Dermis microvascular lymphatic vessel endothelial cell (primary cell): ENCODE measurements at places on chromosomes 13 and 19. TPM values are rescaled to one million over a fixed set of nuclear protein-coding genes. Genes with fewer than 3 reads are reported as not detected.

FBN3 gene
- total RNA-seq = not detected in 2 replicates

DNA sequence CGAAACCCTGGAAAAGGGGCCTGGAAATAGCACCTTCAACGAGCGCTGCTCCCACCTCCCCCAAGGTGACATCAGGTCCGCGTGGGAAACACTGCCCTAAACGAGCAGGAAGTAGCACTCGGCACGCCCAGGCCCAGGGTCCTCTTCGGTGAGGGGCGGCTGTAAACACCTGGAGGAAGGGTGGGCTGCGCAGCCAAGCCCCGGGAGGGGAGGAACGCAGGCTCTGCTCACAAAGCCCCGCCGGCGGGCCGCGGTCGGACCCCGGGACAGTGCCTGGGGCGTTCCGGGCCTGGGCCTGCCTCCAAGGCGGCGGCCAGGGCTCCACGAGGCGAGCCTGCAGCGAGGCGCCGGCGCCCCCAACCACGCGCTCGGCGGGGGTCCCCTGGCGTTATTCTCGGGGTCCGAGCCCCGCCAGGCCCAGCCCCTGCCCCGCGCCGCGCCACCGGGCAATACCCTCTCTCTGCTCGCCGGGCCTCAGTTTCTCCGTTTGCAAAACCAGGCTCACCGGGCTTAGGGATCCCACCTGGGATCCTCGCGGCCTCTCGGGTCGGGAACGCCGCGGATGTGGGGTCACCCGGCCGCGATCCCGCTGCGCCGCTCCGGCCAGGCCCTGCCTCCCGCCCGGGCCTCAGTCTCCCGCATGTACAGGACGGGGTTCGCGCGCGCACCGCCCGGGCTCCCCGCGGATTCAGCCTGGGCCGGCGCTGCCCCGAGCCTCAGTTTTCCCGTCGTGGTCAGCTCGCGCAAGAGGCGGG, 630 bp downstream of the RNF126 start:
- DNase-seq = peak; percentile 73

FFAR3 gene
- total RNA-seq = not detected in 2 replicates

GRCh38 chr13:39023316-39023715, 14.6 kb downstream of the PROSER1 start:
- no peak for DNase-seq

ZNF793 gene
- total RNA-seq = 0.39 and 1.0 TPM in 2 replicates

DNA sequence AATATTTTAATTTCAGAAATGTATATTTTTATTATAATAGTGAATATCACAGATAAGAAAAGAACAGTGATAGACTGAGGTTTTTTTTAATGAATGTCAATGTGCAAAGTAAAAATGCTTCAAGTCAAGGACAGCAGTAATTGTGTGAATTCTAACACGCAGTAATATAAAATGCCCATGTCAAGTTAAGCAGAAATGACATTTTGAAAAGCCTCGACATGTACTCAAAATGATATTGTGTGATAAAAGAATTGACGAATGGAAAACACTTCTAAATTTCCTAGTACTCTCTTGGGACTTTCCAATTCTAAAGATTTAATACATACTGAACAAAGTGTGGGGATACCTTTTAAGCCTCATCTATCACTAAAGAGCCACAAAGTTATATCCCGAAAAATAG, 172.6 kb downstream of the SLITRK6 start:
- no peak for DNase-seq

DNA sequence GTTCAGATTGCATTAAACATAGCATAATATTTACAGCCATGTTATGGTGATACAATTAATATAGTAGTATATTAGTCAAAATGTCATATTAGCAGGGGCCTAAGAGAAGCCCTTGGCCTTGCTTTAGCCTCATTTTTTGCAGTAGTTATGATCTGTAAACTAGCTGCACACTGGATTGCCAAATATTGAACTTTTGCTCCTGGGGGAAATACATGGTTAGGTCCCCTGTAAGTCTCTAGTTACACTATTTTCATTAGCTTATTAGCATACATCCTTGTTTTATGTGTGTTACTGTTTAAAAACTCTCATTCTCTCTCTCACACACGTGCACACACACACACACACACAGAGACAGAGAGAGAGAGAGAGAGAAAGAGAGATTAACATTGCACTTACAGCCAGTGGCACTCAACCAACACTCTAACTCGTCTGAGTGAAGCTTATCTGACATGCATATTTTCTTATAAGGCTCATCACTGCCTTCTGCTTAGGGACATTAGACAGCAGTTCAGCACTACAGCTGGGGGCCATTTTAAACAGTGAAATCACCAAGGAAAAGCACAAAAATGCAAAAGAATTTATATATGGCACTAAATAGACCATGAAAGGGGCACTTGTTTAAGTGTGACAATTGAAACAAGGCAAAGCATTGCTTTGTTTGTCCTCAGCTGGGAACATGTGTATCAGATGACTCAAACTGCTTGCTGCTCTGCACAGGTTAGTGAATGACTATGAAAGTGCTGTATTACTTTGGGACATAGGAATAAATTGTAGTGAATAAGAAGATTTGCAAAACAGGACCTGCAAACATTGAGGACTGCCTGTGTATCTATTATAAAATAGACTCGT, 278.7 kb downstream of the GPC6 start:
- DNase-seq = no peak

DNA sequence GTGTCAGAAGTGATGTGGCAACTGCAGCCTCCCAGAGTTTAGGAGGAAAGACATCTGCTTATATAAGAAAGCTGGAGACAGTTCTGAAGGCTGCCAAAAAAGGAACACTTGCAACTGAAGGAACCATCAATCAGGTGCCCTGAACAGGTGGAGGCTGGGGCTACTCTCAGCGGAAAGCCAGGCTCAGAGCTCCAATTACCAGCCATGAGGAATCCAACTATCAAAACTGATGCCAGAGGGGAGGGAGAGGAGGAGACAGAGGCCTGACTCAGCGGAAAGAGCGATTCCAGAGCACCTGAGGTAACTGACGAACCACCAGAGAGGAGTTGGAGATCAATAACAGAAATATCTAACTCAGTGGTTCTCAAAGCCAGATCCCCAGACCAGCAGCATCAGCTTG, 24.3 kb downstream of the LEUTX start:
- DNase-seq = no peak

- DNase-seq = peak; percentile 59
Observed at GRCh38 chr19:20423381-20424197, 142.0 kb downstream of the ZNF737 start.
